Fibroblast of skin of back (primary cell): ENCODE measurements at places on chromosomes 3 and 15.

DNA sequence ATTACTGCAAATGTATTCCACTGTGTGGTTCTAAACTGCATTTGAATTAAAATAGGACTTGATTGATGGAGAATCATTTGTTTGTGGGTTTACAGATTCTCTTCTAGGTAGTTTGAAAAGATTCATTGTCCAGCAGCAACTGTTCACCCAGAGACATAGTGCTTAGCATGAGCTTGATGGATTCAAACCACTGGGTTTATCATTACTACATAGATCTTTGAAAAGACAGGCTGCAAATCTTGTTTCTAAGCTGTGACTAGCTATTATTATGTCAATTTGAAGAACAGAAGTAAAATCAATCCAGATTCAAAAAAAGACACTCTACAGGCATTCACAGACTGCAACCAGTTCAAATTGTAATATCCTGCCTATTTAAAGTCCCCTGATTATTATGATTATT lies 49.8 kb downstream of the MBNL1 start:
- DNase-seq: no peak

DNA sequence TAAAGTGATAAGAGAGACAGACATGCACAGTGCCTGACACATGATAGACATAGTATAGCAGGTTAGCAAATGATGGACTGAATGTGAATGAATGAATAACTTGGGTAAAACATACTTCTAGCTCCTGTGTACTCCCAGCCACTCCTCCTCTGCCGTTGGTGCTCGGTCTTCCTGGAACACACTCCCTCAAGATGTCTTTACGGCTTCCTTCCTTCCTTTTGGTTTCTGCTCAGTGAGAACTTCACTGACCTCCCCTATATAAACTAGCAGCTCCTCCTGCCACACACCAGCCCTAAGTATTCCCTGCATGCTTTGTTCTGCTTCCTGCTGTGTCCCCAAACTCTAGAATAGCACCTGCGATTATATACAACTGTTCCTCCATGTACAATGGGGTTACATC lies 50.2 kb downstream of the RAD54L2 start:
- DNase-seq: no peak

DNA sequence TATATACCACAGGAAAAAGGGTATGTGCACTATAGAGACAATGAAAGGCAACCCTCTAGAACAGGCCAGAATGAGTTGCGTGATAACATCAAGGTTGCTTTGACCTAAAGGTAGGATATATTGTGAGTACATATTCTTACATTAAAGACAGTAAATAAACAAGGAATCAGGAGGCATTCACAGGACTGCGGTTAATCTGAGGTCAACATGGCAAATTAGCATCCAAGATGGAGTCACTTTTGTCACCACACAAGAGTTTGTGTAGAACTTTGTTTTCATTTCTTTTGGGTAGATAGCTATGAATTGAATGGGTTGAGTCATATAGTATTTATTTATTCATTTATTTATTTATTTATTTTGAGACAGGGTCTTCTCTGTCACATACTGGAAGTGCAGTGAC lies 11.5 kb upstream of the SCAP start:
- no peak for DNase-seq

GRCh38 chr15:59388670-59389069 lies 16.0 kb upstream of the MYO1E start:
- DNase-seq: peak; percentile 19

GRCh38 chr3:165837058-165837525 lies at the start of gene BCHE:
TSS of gene BCHE (minus strand) at chr3:165837423. CDS start at chr3:165831033, 6,390 bp downstream.
- peak; percentile 58 for DNase-seq

GRCh38 chr3:176566757-176567156 lies 630.5 kb downstream of the TBL1XR1 start:
- no peak for DNase-seq

GRCh38 chr3:76212679-76213078 lies 427.3 kb upstream of the ZNF717 start:
- no peak for DNase-seq

DNA sequence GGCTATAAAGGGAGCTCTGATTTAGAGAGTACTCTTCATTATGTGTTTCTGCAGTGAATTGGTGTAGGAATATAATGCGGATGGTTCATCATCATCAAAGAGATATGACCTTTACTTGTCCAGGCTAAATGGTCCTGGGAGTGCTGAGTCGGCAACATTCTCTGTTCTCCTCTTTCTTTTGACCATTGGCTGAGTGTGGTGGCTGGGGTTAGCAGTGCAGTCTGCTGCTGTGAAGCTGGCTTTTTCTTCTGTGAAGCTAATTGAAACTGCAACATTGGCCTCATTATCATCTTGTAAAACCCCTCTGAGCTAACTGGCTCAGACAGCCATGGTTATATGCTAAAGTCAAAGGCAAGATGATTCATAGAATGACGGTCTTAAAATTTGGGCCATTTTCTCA lies 83.8 kb downstream of the THRB start:
- no peak for DNase-seq
